MCF 10A (cell line): ENCODE measurements at places on chromosomes 2 and 18. TPM values are rescaled to one million over a fixed set of nuclear protein-coding genes. Genes with fewer than 3 reads are reported as not detected.

GRCh38 chr2:112728378-112729175, 7.8 kb downstream of the NT5DC4 start:
- no peak for DNase-seq

CFAP65 gene
- total RNA-seq: not detected in 2 replicates

- peak; percentile 47 for DNase-seq
These were observed at the start of gene NAB1 for GRCh38 chr2:190649035-190649797. NAB1 (plus strand) TSS chr2:190649083; CDS start chr2:190659177, 10,094 bp downstream.

DNA sequence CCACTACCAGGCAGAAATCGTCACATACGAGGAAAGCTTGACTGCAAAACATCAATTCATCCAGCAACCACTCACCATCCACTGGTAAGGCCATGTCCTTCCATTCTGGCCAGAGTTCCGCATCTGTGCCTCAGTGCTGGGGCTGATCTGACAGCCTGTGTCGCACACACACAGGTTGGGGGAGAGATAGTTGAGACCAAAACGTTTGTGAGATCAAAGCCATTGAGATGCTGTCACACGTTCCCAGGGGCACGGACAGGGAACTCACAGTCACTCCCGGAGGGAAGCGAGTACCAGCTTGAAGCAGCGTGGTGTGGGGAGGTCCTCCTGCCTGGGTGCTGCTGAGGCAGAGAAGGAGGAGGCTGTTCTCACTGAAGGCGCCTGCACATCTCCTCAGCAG, 458.5 kb upstream of the SALL3 start:
- no peak for DNase-seq

BMP10 gene
- total RNA-seq: not detected in 2 replicates

ST8SIA5 gene
- not detected in 2 replicates for total RNA-seq

TMEM163 gene
- total RNA-seq: not detected in 2 replicates

ACTG2 gene
- not detected in 2 replicates for total RNA-seq

- DNase-seq: no peak
These were observed 1.6 kb upstream of the DCTN1 start for GRCh38 chr2:74381751-74382150.

DNA sequence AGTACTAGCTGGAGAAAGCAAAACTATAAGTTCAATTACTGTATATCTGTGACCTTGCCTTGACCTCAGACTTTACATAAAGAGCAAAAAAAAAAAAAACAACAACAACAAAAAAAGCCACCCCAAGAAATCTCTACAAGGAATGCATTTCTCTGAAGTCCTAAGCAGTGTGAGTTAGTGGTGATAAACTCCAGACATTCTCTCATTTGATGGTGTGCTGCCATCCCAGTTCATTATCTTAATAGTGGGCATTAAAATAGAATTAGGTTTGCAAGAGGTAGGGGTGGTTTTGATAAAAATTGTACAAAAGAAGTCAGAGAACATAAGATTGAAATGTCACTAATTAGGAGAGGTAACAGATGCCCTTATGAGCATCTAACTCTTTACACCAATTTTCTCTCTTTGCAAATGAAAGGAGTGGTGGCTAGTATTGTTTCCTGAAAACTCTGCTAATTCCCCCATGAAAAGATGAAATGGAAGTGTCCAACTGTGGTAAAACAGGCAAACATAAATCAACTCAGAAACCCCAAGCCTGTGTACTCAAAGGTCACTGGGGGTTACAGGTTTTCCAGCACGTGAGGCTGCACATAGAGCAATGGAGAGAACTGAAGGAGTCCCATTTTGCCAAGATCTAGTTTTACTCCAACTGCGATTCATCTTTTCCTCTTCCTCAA, 131.9 kb downstream of the MEIS1 start:
- no peak for DNase-seq

DNA sequence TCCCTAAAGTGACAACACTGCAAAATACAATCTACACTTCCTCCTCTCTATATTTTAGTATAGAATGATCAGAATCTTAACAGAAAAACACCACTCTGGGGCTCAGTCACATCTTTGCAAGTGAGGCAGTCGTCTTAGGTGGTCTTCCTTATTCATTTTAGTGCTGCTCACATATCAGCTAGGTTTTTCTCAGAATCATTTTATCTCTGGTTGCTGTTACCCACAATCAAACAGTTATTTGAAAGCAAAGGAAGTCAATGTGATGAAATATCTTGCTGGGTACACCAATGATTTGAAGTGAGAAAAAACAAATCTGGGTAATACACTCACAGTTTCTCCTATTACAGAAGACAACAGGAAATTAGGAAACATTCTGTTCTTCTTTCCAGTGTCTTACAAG, 275.2 kb downstream of the DSEL start:
- DNase-seq: no peak

- no peak for DNase-seq
These were observed 48.2 kb downstream of the RNF138 start for GRCh38 chr18:32139835-32140283.

GRCh38 chr18:10928011-10928771, 221.2 kb downstream of the PIEZO2 start:
- DNase-seq: no peak

GRCh38 chr2:191441496-191442214, 196.5 kb downstream of the MYO1B start:
- DNase-seq: no peak

ACKR3 gene
- 0.29 and 0.61 TPM in 2 replicates for total RNA-seq

RESP18 gene
- not detected in 2 replicates for total RNA-seq

TMEM127 gene
- 31.5 and 40.0 TPM in 2 replicates for total RNA-seq

GRCh38 chr2:170733798-170734600, 18.9 kb downstream of the SP5 start:
- DNase-seq: no peak

PID1 gene
- 123 and 211 TPM in 2 replicates for total RNA-seq

DNA sequence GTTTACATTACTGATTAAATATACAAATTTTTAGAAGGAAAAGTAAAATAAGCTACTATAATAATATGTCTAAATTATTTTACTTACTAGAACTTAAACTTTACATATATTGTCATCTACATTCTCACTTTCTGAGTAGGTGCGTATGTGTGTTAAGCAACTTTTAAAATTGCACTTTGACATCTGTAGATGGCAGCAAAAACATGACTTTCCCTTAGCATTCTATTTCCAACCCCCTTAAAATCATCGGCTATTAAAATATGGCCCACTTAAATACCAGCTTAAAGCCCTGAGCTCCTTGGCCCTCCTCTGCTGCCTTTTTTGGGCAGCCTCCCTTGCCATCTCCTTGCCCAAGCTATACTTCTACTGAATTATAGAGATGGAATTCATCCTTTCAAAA, 78.0 kb downstream of the UPP2 start:
- peak; percentile 26 for DNase-seq

TNS1 gene
- 2.9 and 3.3 TPM in 2 replicates for total RNA-seq

SLC25A52 gene
- not detected in 2 replicates for total RNA-seq

FOXD4L1 gene
- 0.63 and 0.98 TPM in 2 replicates for total RNA-seq

CYBRD1 gene
- total RNA-seq: 8.9 and 15.8 TPM in 2 replicates

- no peak for DNase-seq
These were observed 91.7 kb downstream of the NUP35 start for GRCh38 chr2:183215917-183216316.

GRCh38 chr2:118223511-118223991, 135.3 kb downstream of the INSIG2 start:
- no peak for DNase-seq
